ENCODE measurements at places on chromosomes 7 and 10.

DNA sequence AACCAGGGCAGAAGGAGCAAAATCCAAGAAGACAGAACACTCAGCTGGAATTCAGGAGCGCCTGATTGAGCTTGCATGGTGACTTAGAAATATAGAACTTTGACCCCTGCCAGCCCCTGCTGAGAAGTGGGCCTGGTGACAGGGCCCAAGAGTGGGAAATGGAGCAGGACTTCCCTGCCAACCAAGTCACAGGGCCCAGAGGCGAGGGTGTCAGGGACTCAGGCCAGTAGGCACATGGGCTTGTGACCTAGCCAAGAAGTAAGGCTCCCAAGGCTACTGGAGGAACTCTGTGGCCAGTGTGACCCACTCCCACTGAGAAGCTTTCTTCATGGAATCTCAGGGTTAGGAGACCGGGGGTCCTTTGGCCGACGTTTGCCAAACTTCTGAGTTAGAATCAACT is 31.9 kb downstream of the LRRC20 start:
- no peak for DNase-seq

DNA sequence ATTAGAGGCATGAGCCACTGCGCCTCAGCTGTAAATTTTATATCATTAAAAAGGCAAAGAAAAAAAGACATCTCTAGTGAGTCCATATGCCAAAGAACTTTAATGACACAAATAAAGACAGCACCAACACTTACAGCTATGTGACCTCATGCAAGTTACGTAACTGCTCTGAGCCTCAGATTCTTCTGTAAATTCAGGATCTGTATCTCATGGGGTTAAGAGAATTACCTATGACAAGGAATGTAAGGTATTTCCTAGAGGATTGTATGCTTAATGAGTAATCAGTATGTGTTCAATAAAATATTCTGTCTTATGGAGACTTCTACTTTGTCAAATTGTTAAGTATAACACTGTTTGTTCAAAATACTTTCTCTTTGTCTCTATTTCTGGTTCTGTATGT is 274.0 kb upstream of the GLI3 start:
- no peak for DNase-seq

DNA sequence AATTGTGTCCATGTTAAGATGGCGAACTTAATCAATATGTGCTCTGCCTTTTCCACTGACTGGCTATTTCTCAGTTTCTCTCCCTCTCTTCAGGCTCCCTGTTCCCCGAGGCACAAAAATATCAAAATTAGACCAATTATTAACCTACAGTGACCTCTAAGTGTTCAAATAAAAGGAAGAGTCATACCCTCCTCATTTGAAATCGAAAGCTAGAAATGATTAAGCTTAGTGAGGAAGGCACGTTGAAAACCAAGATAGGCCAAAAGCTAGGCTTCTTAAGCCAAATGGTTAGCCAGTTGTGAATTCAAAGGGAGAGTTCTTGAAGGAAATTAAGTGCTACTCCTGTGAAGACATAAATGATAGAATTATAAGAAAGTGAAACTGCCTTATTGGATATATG is 81.1 kb upstream of the MBL2 start:
- DNase-seq: no peak

- DNase-seq: no peak
These were observed 25.1 kb downstream of the GALNT11 start for GRCh38 chr7:152050547-152050971.

GRCh38 chr7:28531291-28531690 is 119.0 kb downstream of the CREB5 start:
- DNase-seq: no peak

DNA sequence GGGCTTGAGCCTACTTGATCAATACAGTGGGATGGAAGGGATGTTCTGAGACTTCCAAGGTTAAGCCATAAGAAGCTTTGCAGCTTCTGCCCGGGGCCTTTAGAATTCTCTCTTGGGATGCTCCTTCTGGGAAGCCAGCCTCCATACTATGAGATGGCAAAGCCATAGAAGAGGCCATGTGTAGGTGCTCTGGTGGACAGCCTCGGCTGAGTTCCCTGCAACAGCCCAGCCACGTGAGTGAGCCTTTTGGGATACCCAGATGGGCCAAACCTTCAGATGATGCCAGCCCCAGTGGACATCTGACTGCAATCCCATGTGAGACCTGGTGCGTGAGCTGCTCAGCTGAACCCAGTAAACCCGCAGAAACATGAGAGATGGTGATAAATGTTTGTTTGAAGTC is 370.6 kb downstream of the RPS24 start:
- DNase-seq: no peak

DNA sequence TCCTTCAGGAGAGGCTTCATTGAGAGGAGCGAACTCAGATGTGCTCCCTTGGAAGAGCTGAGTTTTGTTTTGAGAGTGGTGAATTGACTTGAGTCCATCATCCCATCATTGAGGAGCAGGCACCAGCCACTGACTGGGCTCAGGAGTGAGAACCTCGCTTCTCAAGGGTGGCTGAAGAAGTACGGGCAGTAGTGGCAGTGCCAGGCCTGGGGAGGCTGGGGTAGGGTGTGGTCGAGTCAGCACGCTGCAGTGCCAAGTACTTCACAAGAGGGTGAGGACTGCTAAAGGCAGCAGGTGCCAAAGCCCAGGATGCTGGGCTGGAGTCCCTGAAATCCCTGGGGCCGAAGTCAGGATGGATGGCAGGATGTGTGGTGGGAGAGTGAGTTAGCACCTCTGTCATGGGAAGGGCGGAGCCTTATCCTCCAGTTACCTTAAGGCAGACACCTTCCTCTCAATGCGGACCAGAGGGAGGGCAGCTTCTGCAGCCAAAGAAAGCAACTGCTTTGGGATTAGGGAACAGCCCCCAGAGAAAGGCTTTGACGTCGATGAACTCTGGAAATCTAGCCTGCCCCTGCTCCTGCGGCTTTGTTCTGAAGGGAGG is 210.3 kb downstream of the CAMK1D start:
- DNase-seq: no peak

DNA sequence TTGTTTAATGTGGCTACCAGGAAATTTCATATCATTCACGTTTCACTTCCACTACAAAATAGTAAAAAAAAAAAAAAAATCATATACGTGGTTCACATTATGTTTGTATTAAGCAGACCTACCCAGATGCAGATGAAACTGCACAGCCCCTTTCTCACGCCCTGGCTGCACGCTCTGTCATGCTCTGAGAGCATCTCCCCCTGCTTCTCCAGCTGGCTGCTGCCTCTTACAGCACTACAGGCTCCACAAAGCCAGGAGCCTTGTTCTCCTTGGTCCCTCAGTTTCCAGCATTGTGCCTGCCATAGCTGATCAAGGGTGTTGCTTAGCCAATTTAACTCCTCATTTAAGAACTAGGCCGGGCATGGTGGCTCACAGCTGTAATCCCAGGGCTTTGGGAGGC is 6.9 kb upstream of the GPNMB start:
- no peak for DNase-seq

GRCh38 chr10:101645659-101646058 is 49.3 kb downstream of the FBXW4 start:
- no peak for DNase-seq

GRCh38 chr10:11532306-11532705 is 79.1 kb downstream of the USP6NL start:
- no peak for DNase-seq

DNA sequence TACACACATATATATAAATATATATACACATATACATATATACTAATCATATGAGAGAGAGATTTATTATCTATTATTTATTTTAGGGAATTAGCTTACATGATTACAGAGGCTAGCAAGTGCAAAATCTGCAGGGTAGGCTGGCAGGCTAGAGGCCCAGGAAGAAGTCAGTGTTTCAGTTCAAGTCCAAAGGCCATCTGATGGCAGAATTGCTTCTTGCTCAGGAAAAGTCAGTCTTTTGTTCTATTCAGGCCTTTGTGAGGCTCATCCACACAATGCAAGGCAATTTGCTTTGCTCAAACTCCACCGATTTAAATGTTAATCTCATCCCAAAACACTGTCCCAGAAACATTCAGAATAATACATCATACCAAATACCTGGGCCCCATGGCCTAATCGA is 2.6 kb upstream of the C10orf120 start:
- DNase-seq: no peak

- DNase-seq: no peak
These were observed 56.5 kb upstream of the PAPSS2 start for GRCh38 chr10:87603196-87603595.

GRCh38 chr7:44384586-44385433 is 59.4 kb upstream of the CAMK2B start:
- no peak for DNase-seq

DNA sequence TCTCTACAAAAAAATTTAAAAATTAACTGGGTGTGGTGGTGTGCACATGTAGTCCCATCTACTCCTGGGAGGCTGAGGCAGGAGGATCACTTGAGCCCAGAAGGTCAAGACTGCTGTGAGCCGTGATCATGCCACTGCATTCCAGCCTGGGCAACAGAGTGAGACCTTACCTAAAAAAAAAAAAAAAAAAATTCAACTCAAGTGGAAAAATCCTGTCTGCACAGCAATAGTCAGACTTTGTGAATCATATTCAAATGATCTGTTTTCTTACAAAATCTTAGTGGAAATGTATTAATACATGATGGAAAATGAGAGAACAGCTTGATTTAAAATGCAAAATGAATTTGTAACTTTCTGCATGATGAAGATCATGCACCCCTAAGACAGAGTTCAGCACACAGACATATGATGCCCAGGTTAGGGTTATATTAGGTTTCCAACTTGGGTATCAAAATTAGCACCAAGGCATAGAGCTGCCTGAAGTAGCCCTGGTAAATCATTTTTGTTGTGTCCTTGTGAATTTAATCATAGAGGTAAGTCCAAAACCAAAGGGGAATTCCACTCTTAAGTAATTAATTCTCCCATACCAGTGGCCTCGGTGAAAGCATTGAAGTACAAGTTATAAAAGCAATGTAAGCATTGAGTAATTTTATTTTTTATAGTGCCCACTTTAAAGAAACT is 93.8 kb downstream of the ADD3 start:
- DNase-seq: no peak

GRCh38 chr7:6242561-6242960 is 29.9 kb downstream of the CYTH3 start:
- DNase-seq: no peak

DNA sequence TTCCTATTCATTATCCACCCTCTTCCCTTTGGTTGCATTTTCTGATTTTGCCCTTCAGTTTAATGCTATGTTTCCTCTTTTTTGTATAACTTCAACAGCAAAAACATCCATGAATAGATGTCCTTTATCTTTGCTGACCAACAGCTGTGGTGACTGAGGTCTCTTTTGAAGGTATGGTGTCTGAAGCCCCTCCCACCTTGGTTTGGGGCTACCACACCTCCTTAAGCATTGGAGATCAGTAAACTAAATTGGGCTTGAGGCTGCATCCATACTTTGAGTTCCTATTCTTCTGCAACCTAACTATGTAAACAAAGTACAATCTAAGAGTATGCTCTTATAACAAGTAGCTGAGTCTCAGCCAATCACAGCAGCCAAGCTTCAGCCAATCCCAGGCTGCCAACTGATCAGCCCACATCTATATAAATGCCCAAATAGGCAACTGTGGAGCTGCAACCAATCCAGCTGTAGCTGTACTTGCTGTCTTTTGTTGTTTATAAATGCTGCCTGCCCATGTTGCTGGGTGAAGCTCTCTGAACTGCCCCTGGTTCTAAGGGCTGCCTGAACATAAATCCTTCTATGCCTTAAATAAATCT is 69.4 kb upstream of the PDLIM1 start:
- DNase-seq: no peak

DNA sequence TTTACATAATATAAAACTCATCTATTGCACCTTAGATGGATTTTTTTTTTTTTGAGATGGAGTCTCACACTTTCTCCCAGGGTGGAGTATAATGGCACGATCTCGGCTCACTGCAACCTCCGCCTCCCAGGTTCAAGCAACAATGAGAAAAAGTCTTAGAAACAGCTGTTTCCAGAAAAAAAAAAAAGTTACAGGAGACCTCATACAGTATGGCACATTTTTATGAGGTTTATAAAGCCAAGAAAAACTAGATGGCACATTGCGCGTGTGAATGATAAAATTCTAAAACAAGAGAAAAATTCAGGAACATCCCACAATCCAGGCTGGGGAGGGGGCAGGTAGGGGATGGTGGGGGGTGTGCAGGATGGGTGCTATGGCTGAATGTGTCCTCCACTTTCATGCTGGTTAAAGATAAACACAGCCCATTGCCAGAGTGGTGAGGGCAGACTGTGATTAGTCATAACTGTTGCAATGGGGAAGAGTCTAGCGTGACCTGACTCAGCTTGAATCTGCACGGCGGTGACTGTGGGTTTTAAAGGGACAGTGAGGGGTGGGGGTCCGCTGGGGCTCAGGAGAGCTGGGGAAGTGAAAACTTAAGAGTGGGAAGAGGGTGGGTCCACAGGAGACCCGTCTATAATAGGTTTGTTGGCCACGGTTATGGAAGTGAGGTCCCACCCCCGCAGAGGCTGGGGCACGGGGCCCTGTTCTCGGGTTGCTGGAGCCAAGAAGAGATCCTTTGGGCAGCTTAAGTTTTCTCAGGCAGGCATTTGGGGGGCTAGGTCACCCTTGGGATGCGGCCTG is 11.9 kb upstream of the LRRC27 start:
- no peak for DNase-seq

GRCh38 chr7:47611045-47611511 is 29.2 kb upstream of the TNS3 start:
- DNase-seq: no peak

DNA sequence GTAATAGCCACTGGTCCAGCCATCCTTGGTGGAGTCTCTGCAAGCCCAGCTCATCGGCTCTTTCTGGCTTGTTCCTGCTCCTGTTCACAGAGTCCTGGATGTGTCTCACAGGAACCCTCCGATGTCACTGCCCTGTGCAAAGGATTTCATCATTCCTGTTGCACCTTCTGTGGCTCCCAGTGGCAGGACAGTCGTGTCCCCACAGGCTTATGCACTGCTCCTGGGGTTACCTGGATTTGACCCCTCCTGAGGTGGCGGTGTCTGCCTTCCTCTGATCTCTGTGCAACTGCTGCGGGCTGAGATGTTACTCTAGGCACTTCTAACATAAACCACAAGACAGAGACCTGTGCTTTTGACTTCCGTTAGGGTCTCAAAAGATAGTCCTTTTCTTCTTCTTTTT is 30.6 kb downstream of the APBB1IP start:
- no peak for DNase-seq

- no peak for DNase-seq
These were observed 12.5 kb upstream of the DDIT4 start for GRCh38 chr10:72260976-72261783.

GRCh38 chr7:102427019-102427405 is 6.4 kb upstream of the ORAI2 start:
- no peak for DNase-seq

- DNase-seq: no peak
These were observed 36.6 kb downstream of the GRK5 start for GRCh38 chr10:119243967-119244366.

- peak; percentile 41 for DNase-seq
These were observed 34.5 kb upstream of the EBLN1 start for GRCh38 chr10:22252224-22252800.
